ENCODE measurements at places on chromosomes 7 and 10.
A peak's percentile ranks its signal among the peaks of the same experiment; 100 is the strongest.

DNA sequence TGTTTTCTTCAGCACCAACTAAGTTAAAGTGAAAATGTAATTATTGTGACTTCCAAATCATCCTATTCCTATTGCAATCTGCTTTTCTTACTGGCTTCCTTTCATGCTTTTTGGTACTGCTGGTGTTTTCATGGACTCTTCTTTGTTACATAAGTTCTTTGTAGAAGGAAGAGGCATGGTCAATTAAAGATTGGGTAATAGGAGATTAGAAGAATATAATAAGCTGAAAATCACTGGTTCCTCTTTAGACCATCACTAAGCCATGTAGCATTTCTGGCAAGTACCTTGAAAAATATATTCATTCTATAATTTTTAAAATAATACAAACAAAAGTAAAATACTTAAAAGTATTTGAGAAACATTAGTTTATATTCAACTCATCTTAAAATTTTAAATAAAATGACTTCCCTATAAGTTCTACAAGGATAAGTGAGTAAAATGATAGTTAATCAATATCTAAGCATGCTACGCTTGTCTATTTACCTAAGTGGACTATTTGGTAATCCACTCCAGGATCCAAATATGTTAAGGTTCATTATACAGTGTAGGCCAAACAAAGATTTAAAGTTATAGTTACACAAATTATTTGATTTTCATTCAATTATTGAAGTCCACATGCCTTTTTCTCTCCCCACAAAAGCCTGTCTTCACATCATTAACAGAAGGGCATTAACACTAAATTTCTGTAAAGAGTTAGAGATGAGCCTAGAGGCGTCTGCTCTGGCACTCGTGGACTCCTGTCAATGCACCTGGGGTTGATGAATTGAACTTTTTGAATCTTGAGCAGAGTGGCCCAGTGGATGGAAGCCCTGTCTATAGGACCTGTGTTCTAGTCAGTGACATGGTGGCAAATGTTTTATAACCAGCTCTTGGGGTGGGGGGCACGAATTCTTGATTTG, 408.1 kb downstream of the INHBA start:
- no peaks in the 10 kb centered on the region for H3K27me3 ChIP-seq
- H3K4me1 ChIP-seq, result no peaks in the 10 kb centered on the region
- H3K27ac ChIP-seq, result no peak overlapping the region
- H3K4me3 ChIP-seq, result no peak overlapping the region

- H3K27ac ChIP-seq, result no peak overlapping the region
- no peak for DNase-seq
- H3K4me1 ChIP-seq, result peaks cover 15% of the 10 kb centered on the region
- no peak overlapping the region for H3K4me3 ChIP-seq
- no peaks in the 10 kb centered on the region for H3K27me3 ChIP-seq
- no peaks in the 10 kb centered on the region for H3K36me3 ChIP-seq
These were observed 250.2 kb downstream of the COBL start for GRCh38 chr7:51066405-51066882.

DNA sequence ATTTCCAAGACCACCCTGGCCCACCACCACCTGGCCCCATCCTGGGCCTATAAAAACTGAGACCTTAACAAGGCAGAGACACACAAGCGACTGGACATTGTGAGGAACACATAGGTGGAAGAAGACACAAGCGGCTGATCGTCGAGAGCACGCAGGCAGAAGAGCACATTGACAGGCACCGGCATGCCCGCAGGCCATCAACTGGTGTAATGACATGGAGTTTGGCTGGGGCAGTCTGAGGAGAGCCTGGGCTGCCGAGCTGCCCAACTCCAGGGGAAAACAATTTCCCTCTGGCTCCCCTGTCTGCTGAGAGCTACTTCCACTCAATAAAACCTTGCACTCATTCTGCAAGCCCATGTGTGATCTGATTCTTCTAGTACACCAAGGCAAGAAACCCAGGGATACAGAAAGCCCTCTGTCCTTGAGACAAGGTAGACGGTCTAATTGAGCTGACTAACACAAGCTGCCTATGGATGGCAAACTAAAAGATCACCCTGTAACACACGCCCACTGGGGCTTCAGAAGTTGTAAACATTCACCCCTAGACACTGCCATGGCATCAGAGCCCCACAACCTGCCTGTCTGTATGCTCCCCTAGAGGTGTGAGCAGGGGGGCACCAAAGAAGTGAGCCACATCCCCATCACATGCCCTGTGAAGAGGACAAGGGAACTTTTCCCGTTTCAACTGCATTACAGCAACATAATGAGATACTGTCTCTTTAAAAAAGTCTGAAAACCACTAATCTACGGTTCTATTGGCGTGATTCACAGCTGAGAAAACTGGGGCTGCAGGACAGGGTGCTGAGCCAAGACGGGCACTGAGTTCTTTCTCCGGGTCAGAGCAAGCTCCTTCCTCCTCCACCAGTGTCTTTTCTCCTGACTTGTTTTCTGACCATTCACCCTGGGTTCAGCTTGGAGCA, 18.5 kb upstream of the TNS3 start:
- peak; percentile 39 for DNase-seq
- H3K4me1 ChIP-seq, result peaks cover 8% of the 10 kb centered on the region
- no peaks in the 10 kb centered on the region for H3K36me3 ChIP-seq
- no peak overlapping the region for H3K4me3 ChIP-seq
- peak overlapping the region; percentile 61 for H3K27ac ChIP-seq

- no peak for DNase-seq
- no peak overlapping the region for H3K4me3 ChIP-seq
- no peak overlapping the region for H3K27ac ChIP-seq
These were observed 663.6 kb downstream of the PARD3 start for GRCh38 chr10:34151481-34151880.

- H3K27me3 ChIP-seq, result no peaks in the 10 kb centered on the region
- DNase-seq, result no peak
- H3K4me1 ChIP-seq, result no peaks in the 10 kb centered on the region
These were observed 10.5 kb downstream of the SEMA3C start for GRCh38 chr7:80908360-80908797.

- no peaks in the 10 kb centered on the region for H3K27me3 ChIP-seq
- no peak overlapping the region for H3K27ac ChIP-seq
- H3K36me3 ChIP-seq, result no peaks in the 10 kb centered on the region
These were observed 94.3 kb downstream of the PRLHR start for GRCh38 chr10:118501171-118501570.

DNA sequence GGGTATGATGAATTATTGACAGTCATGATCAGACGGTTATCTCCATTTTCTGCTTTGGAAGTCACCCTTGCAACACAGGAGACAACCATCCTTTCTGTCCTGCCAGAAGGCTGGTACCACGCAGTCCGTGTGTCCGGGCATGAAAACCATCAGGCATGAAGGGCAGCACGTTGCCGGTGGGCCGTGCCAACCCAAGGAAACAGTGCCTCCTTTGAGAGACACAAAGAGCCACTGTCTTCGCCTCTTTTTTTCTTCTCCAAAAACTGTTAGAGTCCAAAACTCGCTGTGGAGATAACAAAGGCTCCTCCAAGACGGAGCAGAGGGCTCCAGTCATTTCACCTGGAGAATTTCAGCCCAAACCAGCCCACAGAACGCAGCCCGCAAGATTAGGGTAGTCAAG, 60.4 kb upstream of the ARHGAP21 start:
- no peaks in the 10 kb centered on the region for H3K4me1 ChIP-seq
- no peak overlapping the region for H3K4me3 ChIP-seq
- no peaks in the 10 kb centered on the region for H3K27me3 ChIP-seq
- DNase-seq, result no peak
- H3K27ac ChIP-seq, result no peak overlapping the region

- H3K27me3 ChIP-seq, result no peaks in the 10 kb centered on the region
- H3K27ac ChIP-seq, result no peak overlapping the region
- DNase-seq, result no peak
- no peaks in the 10 kb centered on the region for H3K36me3 ChIP-seq
- H3K4me1 ChIP-seq, result no peaks in the 10 kb centered on the region
These were observed 146.7 kb upstream of the TMEM196 start for GRCh38 chr7:19920166-19920565.

DNA sequence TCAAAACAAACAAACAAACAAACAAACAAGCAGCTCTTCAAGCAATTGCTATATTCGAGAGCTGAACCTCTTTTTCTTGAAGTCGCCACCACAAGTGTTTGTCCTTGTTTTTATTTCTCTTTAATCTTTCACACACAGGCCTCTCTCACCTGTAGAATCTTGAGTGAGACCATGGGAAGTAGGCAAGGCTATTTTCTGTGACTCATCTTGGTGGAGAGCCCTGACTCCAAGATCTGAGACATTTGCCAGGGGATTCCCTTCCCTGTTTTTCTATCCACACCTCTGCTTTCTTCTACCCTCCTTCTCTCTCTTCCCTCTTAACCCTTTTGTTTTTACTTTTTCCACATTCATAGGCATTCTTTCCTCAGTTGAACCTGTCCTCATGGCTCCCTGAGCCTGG, 8.0 kb upstream of the TAS2R60 start:
- H3K36me3 ChIP-seq, result no peaks in the 10 kb centered on the region
- no peak overlapping the region for H3K27ac ChIP-seq
- no peak overlapping the region for H3K4me3 ChIP-seq
- no peaks in the 10 kb centered on the region for H3K4me1 ChIP-seq

DNA sequence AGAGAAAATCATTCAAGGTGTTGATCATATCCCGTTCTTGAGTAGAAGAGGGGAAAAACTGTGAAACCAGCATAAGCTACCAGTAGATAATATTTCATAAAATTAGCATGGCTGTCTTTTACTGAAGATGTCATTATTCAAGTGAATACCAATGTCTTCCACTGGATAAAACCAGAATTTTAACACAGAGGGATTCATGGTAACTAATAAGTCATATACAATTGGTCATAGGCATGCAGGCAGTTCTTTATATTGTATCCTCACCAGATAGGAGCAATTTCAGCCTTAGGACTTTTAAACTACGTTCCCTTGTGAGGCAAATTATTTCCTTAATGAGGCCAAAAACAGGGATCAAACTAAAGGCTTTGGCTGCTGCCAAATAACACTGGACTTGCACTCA, 202.3 kb upstream of the PITRM1 start:
- no peaks in the 10 kb centered on the region for H3K4me1 ChIP-seq
- H3K4me3 ChIP-seq, result no peak overlapping the region
- no peaks in the 10 kb centered on the region for H3K27me3 ChIP-seq
- no peak for DNase-seq
- no peaks in the 10 kb centered on the region for H3K36me3 ChIP-seq
- no peak overlapping the region for H3K27ac ChIP-seq

DNA sequence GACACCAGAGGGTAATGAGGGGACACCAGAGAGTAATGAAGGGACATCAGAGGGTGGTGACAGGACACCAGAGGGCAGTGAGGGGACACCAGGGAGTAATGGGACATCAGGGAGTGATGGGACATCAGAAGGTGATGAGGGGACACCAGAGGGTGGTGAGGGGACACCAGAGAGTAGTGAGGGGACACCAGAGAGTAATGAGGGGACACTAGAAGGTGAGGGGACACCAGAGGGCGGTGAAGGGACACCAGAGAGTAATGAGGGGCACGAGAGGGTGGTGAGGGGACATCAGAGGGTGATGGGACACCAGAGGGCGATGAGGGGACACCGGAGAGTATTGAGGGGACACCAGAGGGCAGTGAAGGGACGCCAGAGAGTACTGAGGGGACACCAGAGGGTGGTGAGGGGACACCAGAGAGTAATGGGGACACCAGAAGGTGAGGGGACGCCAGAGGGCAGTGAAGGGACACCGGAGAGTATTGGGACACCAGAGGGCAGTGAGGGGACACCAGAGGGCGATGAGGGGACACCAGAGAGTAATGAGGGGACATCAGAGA, 10.6 kb downstream of the NACAD start:
- H3K36me3 ChIP-seq, result peaks cover 20% of the 10 kb centered on the region
- H3K27me3 ChIP-seq, result no peaks in the 10 kb centered on the region

DNA sequence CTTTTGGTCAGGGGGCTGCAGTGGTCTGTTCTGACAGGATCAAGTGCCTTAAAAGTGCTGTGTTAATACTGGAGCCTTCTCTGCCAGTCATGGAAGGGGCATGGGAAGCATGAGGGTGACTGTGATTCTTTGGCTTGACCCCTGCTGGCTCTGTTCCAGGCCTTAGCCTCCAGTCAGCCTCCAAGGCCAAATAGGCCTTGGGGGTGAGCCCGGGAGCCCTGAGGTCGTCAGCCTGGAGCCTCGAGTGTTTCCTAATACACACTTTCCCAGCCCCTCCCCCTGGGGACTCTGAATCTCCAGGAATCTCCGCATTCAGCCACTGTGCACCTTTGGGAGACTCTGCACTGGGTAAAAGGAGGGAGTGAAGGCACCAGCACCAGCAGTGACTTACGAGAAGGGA, 10.0 kb downstream of the HKDC1 start:
- no peak overlapping the region for H3K4me3 ChIP-seq
- H3K27me3 ChIP-seq, result no peaks in the 10 kb centered on the region
- no peak for DNase-seq
- no peak overlapping the region for H3K27ac ChIP-seq
- H3K4me1 ChIP-seq, result peaks cover 6% of the 10 kb centered on the region

DNA sequence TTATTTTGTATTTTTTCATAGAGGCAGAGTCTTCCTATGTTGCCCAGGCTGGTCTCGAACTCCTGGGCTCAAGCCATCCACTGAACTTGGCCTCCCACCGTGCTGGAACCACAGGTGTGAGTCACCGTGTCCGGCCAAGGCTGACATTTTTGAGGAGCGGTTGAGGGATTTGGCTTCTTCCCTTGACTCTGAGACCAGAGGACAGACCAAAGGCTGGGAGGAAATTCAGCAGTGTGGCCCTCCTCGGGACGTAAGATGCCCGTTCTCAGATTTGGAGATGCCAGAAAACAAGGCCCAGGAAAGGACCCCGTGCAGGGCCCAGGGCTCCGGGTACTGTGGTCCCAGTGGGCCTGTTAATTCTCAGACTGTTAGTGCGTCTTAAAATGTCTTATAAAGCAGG, 146.2 kb downstream of the WDR37 start:
- no peaks in the 10 kb centered on the region for H3K36me3 ChIP-seq
- DNase-seq, result no peak
- no peak overlapping the region for H3K4me3 ChIP-seq
- no peaks in the 10 kb centered on the region for H3K27me3 ChIP-seq
- no peak overlapping the region for H3K27ac ChIP-seq
- H3K4me1 ChIP-seq, result no peaks in the 10 kb centered on the region

- H3K4me3 ChIP-seq, result no peak overlapping the region
- DNase-seq, result no peak
- H3K27me3 ChIP-seq, result no peaks in the 10 kb centered on the region
- no peaks in the 10 kb centered on the region for H3K36me3 ChIP-seq
- no peak overlapping the region for H3K27ac ChIP-seq
These were observed 110.4 kb downstream of the PON1 start for GRCh38 chr7:95213809-95214492.

DNA sequence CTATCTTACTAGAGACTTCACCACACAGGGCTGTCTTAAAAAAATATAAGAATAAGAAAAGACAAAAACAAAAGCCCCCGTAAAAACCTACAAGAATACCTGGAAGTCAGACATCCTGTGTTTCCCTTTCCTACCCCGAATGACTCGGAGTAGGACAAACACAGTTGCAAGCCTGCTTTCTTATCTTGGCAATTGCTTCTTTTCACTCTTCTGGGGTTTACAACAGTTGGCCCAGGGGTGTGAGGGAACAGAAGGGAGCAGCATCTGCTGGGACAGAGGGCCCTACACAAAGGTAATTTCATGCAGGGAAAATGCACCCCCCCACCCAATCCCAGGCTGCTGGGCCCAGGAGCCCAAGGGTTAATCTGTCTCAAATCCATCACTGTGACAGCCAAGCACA, 220.6 kb downstream of the ARHGAP12 start:
- H3K4me3 ChIP-seq, result no peak overlapping the region
- H3K4me1 ChIP-seq, result peaks cover 3% of the 10 kb centered on the region
- no peaks in the 10 kb centered on the region for H3K27me3 ChIP-seq

GRCh38 chr7:135341049-135341448, 107.4 kb downstream of the STRA8 start:
- no peaks in the 10 kb centered on the region for H3K27me3 ChIP-seq
- no peaks in the 10 kb centered on the region for H3K36me3 ChIP-seq
- DNase-seq, result no peak
- no peak overlapping the region for H3K27ac ChIP-seq
- H3K4me3 ChIP-seq, result no peak overlapping the region

All from kidney (tissue), 22 donors.